COR-L47 (cell line): ENCODE measurements at places on chromosomes 7 and 10.

- no peak for DNase-seq
Observed at GRCh38 chr7:142883571-142884285, 1.8 kb downstream of the TRPV6 start.

- DNase-seq, result no peak
Observed at GRCh38 chr7:114051871-114052331, 133.1 kb upstream of the PPP1R3A start.

GRCh38 chr10:61987537-61987936, 86.0 kb downstream of the ARID5B start:
- no peak for DNase-seq

GRCh38 chr7:108479751-108480150, 23.5 kb upstream of the NRCAM start:
- DNase-seq, result no peak

GRCh38 chr7:141012044-141012685, 2.6 kb downstream of the MRPS33 start:
- peak; percentile 70 for DNase-seq

DNA sequence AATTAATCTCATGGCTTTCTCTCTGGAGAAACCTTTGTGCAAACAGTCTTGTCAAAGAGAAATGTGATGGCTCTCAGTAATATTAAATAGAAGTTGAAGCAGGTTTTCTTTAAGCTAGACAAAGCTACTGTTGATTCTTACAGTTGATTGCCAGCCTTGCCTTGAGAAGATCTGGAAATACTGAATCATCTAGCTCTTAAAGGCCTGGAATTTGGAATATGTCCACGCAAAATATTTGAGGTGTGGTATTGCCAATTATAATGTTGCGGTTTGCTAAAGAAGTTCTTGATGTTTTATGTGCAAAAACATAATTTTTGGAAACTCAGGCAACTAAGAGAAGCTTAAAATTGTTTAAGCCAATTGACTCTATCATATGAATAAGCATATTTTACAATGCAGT, 371.9 kb downstream of the PHF14 start:
- no peak for DNase-seq

DNA sequence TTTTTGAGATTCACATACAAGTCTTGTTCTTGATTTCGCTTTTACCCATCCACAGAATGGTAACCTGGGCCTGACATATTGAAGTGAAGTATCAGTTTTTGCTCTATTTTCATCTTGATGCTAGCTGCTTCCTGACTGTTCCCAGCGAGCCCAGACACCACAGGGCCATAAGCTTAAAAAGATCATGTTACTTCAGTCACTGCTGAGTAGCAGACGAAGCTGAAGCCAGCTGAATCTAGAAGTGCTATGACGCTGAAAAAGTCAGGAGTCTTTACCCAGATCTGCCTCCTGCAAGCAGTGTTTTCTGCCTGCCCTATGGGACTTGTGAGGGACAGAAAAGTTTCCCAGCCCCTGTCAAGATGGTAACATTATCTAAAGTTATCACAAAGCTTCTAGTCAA, 2.7 kb upstream of the PRXL2A start:
- DNase-seq, result no peak

- DNase-seq, result peak; percentile 26
Observed at GRCh38 chr10:34522546-34522945, 292.6 kb downstream of the PARD3 start.

GRCh38 chr7:159094023-159094740, 50.5 kb downstream of the VIPR2 start:
- DNase-seq, result peak; percentile 79

- DNase-seq, result no peak
Observed at GRCh38 chr7:101565601-101566209, 63.4 kb downstream of the MYL10 start.

DNA sequence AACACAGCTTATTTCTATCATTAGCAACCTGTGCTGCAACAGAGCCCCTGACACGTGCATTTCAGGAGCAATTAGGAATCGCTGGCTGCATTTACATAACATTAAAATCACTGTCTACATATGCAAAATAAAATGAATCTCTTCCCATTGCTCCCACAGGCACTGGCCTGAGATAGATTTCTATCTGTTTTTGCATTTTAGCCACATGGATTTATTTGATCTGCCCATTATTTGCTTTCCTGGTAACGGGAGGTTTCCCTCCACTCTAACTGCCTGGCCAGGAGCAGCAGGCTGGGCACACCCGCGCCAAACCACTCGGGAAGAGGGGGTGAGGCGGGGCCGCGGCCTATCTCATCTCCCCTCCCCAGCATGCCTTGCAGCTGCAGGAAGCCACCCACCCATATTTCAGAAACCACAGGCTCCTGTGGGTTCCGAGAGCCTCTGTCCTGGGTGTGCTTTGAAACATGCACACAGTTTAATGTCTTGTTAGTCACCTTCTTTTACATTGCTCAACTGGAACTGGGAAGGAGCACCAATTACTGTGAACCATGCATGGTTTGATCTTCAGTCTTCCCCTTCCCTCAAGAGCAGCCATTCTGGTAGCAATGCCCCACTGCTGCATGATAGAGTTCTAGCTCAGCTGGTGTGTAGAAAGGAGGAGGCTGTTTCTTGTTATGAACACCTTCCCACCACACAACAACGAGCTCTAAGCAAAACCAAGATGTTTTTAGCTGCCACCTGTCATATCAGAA, 37.7 kb upstream of the IKZF1 start:
- no peak for DNase-seq

DNA sequence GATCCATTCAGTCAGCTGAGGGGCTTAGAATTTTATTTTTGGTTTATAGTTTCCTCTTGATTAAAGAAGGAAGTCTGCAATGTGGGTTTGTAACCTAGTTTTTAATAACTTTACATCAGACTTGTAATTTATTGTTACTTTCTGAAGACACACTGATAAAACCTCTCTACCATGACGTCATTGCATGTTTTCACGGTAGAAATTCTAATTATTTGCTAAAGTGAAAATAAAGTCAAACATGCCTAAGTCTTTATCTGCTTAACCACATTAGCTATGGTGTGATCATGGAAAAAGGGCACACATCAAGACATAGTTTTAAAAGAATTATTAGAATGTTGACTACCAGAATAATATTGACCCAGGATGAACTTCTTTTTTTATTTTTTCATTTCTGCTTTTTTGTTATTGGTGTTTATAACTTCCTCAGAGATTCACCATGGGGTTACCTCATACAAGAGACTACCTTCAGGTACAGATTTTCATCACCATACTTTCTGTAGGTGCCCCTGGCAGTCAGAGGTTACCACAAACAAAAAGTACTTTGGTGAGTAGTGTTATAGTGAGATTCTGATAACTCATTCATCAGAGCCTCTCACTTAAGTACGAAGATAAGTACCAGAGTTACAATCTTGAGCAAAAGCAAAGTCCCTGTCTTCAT, 7.0 kb upstream of the PANK1 start:
- DNase-seq, result no peak

DNA sequence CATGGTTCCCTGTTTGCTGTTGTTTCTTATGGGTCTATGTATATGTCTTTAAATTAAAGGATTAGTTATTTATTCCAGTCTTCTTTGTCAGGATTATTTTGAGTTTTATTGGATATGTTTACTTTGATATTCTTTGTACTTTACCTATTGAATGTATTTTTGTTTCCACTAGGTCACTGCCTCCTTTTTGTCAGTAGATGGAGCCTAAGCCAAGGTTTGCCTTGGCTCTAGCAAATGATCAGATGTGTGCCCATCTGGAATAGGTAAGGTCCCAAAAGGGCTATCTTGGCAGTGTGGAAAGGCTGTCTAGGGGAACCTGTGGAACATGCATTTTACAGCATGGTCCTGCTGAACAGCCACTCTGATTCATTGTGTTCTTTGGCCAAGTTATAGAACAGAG, 337.3 kb upstream of the GHITM start:
- peak; percentile 0 for DNase-seq

- no peak for DNase-seq
Observed at GRCh38 chr10:84137811-84138210, 1.5 kb upstream of the GHITM start.

- peak; percentile 36 for DNase-seq
Observed at GRCh38 chr7:105387508-105388355, 989 bp downstream of the SRPK2 start.

DNA sequence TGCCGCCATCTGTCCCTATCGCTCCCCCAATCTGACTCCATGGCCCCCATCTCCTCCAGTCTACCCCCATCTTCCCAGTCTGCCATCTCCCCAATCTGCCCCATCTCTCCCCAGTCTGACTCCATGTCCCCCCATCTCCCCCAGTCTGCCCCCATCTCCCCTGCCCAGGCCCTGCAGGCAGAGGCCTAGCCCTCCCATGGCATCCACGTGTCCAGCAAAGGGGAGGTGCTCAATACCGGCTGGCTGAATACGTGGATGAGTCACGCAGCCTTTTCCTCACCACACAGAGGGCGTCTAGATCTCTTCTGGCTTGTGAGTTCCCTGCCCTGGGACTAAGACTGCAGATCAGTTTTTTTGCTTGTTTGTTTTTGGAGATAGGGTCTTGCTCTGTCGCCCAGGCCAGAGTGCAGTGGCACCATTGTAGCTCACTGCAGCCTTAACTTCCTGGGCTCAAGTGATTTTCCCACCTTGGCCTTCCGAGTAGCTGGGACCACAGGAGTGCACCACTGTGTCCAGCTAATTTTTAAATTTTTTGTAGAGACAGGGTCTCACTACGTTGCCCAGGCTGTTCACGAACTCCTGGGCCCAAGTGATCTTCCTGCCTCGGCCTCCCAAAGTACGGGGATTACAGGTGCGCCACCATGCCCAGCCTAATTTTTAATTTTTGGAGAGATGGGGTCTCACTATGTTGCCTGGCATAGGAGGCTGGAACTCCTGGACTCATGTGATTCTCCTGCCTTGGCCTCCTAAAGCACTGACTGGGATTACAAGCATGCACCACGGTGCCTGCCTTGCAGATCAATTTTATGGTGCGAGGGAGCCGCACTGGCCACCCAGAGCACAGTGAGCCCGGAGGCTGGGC, 15.3 kb upstream of the GPR146 start:
- peak; percentile 58 for DNase-seq

GRCh38 chr7:43121973-43122372, 9.5 kb downstream of the HECW1 start:
- no peak for DNase-seq

DNA sequence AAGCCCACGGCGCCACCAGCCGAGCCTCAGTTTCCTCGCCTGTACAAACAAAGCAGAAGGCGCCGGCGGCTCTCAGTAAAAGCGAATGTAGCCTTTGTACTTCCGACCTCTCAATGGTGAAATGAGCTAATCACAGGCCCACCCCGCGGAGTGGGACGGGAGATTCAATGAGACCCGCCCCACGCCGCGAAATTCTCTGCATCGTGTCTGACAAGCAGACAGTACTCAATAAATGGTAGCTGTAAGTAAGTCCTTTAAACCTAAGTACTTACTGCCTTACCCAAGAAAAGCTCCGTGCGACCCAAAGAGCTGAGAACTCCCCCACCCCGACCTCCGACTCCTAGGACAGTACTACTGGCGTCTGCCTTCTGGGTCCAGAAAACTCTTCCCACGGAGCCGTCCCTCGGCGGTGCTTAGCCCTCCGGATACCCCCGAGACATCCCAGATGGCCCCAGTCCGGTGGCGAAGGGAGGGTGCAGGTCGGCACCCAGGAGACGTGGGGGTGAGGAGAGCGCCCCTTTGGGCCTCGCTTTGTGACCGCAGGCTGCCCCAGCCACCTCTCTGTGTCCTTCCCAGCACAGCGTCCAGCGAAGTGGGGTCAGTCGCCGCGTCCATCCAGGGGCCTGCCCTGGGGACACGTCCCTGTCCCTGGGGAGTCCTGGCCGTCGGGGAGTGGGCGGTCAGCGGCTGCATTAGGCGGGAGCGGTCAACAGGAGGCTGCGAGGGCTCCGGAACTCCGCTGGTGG, 972 bp upstream of the CXCL12 start:
- no peak for DNase-seq

- peak; percentile 19 for DNase-seq
Observed at GRCh38 chr7:45242698-45243097, 85.1 kb downstream of the RAMP3 start.

DNA sequence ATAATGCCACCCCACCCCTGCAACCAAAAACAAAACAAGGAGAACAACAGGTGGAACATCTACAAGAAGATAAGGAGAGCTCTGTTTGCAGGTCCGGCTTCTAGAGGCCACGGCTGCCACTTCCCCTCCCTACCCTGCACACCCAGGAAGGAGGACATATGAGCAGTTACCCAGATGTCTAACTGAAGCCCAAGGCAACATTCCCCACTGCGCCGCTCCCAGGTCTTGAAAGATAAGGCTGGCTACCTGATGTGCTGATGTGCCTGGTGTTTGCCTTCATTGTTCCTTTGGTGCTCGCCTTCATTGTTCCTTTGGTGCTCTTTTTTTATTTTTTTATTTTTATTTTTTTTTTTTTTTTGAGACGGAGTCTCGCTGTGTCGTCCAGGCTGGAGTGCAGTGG, 21.0 kb downstream of the HPS6 start:
- DNase-seq, result no peak

- DNase-seq, result no peak
Observed at GRCh38 chr10:133350283-133350949, 3.2 kb downstream of the PRAP1 start.

DNA sequence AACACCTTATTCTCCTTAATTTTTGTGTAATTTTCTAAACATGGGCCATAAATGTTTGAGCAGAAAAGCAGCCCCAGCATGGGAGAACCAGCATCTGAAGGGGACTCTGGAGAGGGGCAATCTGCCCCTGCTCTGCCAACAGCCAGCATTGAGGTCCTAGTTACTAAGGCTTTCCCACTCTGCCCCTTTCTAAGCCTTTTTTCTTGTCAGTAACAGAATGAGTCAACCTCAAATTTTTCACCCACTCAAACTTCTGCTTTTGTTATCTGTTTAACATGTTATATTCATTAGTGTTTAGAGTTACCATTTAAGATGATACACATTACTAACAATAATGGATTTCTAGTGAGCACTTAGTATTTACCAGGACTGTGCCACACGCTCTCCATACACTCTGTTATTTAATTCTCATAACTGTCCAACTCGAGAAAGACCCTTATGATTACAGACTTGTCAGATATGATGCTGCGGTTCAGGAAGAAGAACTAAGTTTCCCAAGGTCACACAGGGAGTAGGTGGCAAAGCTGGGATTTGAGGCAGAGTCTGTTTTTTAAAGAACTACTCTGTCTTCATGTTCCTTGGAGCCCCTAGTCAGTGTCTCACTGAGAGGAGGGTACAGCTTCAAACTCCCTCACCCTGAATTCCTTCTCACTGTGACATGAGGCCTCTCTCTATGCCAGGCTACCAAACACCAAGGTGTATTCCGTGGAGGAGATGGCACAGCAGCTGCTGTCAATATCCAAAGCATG, 19.9 kb upstream of the GPAM start:
- DNase-seq, result no peak

- DNase-seq, result no peak
Observed at GRCh38 chr7:34823650-34824258, 165.7 kb downstream of the NPSR1 start.
